ENCODE measurements at places on chromosomes 7 and 10. TPM values are rescaled to one million over a fixed set of nuclear protein-coding genes. Genes with fewer than 3 reads are reported as not detected.

MOGAT3 gene
- not detected for polyA plus RNA-seq

CYP2E1 gene
- polyA plus RNA-seq, result 1.3 TPM

OLAH gene
- polyA plus RNA-seq, result 0.99 TPM

C10orf62 gene
- 0.13 TPM for polyA plus RNA-seq

TMEM196 gene
- polyA plus RNA-seq, result not detected

ZKSCAN5 gene
- polyA plus RNA-seq, result 4.3 TPM

SLIT1 gene
- 0.08 TPM for polyA plus RNA-seq

SPACDR gene
- 0.17 TPM for polyA plus RNA-seq

FAM25A gene
- polyA plus RNA-seq, result not detected

PTER gene
- 5.4 TPM for polyA plus RNA-seq

AOC1 gene
- polyA plus RNA-seq, result not detected

LIPJ gene
- polyA plus RNA-seq, result 0.06 TPM

NRP1 gene
- polyA plus RNA-seq, result 31.2 TPM

DYNC1I1 gene
- polyA plus RNA-seq, result 3.0 TPM

TRIL gene
- polyA plus RNA-seq, result 0.48 TPM

TFPI2 gene
- 2.4 TPM for polyA plus RNA-seq

TRPV5 gene
- not detected for polyA plus RNA-seq

CHST3 gene
- polyA plus RNA-seq, result 3.3 TPM

TRIM74 gene
- 0.34 TPM for polyA plus RNA-seq

C7orf57 gene
- polyA plus RNA-seq, result 0.06 TPM

STRIP2 gene
- 21.1 TPM for polyA plus RNA-seq

Data from psoas muscle (tissue), 8 donors.